Stimulated activated CD4-positive, alpha-beta T cell treated with anti-CD3 and anti-CD28 coated beads, Interleukin-1b, Interleukin-23, amount 100 ng/mL, for 1 hour (primary cell): ENCODE measurements at places on chromosomes 1 and 21.
A peak's percentile ranks its signal among the peaks of the same experiment; 100 is the strongest.

- no peak for DNase-seq
These were observed 6.0 kb upstream of the SF3A3 start for GRCh38 chr1:37995751-37996345.

DNA sequence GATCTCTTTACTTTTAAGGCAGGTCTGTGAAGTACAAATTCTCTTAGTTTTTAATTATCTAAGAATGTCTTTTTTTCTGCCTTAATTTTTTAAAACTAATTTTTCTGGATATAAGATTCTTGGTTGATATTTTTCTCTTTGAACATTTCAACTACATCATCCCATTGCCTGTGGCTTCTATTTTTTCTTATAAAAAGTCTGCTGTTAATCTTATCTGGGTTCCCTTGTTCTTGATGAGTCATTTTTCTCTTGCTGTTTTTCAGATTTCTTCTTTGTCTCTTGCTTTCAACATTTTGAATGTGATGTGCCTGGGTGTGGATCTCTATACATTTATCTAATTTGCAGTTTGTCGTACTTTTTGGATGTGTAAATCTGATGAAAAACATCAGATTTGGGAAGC lies 525.2 kb upstream of the PBX1 start:
- DNase-seq: no peak

GRCh38 chr1:168135921-168136708 lies 615 bp downstream of the GPR161 start:
- no peak for DNase-seq

DNA sequence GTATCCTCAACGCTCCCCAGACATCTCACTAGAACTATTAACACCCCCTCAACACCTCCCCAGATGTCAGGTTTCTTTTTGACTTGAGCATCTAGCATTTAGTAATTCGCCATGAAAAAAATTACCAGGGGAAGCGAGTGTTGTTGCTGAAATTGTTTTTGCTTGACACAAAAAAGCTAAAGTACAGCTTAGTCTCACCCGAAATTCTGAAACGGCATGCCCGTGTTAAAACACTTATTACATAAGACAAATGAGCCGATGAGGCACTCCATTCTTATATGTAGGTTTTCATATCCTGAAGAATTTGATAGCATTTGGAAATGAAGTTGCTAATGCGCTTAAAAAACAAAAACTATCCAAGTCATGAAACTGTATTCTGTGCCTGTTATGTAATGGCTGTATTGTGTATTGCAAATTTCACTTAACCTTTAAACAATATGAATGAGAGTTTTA lies 1.3 kb upstream of the NRIP1 start:
- no peak for DNase-seq

GRCh38 chr1:65504263-65504662 lies 83.8 kb downstream of the LEPR start:
- no peak for DNase-seq

- DNase-seq: no peak
These were observed 7.9 kb upstream of the DISC1 start for GRCh38 chr1:231618609-231619256.

- DNase-seq: no peak
These were observed 104.6 kb upstream of the L1TD1 start for GRCh38 chr1:62090016-62090415.

DNA sequence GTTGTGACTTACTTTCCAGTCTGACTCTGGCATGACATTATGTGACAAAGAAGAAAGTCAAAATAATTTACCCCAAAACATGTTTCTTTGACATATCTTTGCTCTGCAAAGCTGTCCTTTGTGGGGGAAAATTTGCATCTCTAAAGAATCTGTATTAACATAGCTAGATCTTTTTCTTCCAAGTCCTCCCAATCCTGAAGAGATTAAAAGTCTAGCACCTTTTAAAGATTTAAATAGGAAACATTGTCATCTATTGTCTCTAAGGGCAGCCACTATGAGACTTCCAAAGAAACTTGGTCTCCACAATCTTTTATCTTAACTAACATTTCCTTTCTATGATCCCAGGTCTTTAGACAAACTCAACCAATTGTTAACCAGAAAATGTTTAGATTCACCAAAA lies 16.0 kb downstream of the LRRC3 start:
- DNase-seq: no peak

GRCh38 chr1:192516776-192517297 lies 58.7 kb upstream of the RGS1 start:
- no peak for DNase-seq

GRCh38 chr1:5994713-5995621 lies 2.7 kb upstream of the NPHP4 start:
- DNase-seq: no peak

DNA sequence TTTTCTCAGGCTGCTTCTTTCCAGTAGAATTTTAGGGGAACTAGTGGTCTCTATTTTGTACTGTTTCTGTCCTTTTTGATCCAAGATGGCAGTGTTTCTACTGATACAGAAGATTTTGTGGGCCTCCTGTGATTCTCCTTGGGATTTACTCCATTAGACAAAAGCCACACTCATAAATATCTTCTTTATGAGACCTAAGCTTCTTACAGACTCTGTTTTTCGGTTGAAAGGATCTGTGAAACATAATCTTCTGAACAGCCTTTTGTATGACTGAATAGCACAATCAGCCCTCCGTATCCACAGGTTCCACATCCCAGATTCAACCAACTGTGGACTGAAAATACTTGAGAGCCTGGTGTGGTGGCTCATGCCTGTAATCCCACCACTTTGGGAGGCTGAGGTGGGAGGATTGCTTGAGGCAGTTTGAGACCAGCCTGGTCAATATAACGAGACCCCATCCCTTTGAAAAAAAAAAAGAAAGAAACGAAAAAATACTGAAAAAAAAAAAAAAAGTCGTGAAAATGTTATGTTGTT lies 10.8 kb upstream of the PSMD4 start:
- DNase-seq: no peak

DNA sequence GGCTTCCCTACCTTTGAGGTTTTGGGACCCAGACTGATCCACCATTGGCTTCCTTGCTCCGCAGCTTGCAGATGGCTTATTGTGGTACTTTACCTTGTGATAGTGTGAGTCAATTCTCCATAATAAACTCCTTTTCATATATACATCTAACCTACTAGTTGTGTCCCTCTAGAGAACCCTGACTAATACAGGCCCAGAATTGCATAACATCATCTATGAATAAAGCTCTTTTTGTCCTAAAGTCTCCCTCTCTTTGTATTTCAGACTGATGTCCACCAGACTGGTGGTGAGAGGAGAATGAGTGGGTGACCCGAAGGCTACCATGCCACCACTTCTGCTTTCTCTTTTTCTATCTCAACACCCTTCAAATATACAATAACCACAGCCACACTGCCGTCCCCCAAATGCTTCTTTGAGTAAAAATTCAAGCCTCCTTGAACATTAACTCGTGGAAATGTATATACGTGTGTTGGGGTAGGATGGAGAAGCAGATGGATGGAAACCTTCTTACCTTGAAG lies 265.7 kb downstream of the PTBP2 start:
- no peak for DNase-seq

GRCh38 chr1:92980732-92981647 lies 19.7 kb upstream of the DIPK1A start:
- DNase-seq: no peak

GRCh38 chr21:45899317-45900033 lies 82.1 kb upstream of the COL6A1 start:
- no peak for DNase-seq

DNA sequence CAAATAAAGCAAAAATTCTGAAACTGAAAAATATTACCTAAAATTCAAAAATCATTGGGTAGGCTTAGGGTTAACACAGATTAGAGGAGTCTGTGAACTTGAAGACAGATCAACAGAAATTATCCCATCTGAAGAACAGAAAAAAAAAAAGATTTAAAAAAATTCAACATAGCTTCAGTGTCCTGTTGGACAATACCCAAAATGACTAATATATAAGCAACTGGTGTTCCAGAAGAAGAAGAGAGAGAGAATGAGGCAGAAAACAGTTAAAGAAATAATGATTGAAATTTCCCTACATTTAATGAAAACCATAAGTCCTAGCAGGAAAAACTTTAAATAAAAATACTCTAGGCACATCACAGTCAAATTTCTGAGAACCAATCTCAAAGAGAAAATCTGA lies 31.5 kb downstream of the TMCO1 start:
- DNase-seq: no peak

GRCh38 chr21:27582246-27582947 lies 615.5 kb upstream of the ADAMTS5 start:
- no peak for DNase-seq

DNA sequence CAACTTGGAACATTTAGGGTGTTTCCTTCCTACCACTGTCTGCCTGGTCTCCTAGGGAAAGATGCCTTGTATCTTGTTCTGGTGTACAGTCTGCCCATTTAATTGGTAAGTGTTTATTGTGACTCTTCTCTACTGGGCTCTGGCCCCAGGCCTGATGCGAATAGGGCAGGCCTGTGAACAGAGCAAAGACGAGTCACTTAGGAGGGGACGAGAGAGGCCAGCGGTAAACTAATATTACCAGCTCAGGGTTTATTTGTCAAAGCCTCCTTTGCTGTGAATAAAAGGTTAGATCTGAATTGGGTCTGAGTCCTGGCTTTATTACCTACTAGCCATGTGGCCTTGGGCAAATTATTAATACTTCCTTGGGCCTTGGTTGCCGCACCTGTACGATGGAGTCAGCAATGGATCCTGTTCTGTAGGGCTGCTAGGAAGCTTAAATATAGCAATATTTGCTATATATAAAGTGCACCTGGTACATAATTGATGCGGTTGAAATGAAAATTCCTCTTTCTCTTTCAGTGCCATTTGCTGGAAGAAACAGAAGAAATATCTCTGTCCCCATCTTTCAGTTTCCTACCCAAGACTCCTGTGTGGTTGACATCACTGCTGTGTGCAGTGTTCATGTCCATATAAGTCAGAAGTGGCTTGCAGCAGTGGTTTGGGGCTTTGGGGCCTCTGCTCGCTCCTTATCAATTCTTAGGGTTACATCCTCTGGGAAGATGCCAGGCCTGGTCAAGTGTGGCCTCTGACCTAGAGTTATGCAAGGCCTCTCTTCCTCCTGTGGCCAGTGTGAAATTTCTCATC lies 32.4 kb downstream of the MAPKAPK2 start:
- DNase-seq: no peak

- DNase-seq: no peak
These were observed 8.3 kb downstream of the GPR37L1 start for GRCh38 chr1:202130816-202131522.

- DNase-seq: no peak
These were observed 1.8 kb upstream of the SYT2 start for GRCh38 chr1:202711949-202712635.

- no peak for DNase-seq
These were observed 114.9 kb downstream of the VPS13D start for GRCh38 chr1:12344596-12345349.

DNA sequence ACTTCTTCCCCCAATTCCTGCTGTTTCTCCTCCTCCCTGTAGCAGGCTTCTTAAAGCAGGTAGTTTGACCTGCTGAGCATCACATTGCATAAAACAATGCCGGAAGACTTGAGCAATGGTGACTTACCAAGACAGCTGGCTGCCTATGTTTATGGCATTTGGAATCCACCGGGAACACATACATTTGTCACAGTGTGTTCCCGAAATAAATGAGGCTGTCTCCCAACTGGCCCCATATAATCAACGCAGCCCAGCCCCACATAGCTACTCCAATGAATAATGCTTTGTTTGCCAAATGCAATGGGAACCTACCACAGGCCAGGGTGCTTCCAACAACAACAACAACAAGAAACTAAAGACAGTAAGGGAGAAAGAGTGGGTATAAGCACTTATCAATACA lies 186.1 kb upstream of the MAP1LC3C start:
- no peak for DNase-seq

DNA sequence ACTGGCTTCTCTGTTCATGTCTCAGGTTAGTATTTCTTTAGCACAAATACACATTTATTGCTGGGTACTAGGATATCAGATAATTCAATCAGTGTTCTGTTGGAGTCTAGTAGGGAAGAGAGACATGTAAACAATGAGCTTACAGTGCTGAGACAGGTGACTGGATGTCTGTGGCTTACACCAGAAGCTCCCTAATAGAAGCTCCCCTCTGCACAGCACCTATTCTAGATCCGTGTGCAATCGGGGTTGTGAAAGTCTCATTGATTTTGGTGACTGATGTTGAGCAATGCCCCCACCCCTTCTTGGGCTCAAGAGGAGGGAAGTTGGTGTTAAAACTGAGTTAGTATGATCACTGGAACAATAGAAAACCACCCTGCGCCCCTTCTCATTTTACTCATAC lies 279.2 kb downstream of the RPS6KC1 start:
- no peak for DNase-seq

DNA sequence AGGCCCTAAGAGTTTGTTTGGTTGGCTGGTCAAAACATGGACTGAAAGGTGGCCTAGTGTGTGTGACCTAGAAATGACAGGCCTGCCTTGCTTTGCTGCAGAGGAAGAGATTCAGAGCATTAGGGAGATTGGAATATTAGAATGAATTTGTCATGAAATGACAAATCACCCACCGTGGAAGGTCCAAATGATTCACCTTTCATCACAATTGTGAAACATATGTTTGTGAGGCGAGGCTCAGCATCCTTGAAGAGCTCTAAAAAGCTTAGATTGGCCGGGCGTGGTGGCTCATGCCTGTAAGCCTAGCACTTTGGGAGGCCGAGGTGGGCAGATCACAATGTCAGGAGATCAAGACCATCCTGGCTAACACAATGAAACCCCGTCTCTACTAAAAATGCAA lies 5.5 kb downstream of the LCE1B start:
- no peak for DNase-seq

- DNase-seq: no peak
These were observed 367.5 kb upstream of the C1orf174 start for GRCh38 chr1:4267381-4268261.

DNA sequence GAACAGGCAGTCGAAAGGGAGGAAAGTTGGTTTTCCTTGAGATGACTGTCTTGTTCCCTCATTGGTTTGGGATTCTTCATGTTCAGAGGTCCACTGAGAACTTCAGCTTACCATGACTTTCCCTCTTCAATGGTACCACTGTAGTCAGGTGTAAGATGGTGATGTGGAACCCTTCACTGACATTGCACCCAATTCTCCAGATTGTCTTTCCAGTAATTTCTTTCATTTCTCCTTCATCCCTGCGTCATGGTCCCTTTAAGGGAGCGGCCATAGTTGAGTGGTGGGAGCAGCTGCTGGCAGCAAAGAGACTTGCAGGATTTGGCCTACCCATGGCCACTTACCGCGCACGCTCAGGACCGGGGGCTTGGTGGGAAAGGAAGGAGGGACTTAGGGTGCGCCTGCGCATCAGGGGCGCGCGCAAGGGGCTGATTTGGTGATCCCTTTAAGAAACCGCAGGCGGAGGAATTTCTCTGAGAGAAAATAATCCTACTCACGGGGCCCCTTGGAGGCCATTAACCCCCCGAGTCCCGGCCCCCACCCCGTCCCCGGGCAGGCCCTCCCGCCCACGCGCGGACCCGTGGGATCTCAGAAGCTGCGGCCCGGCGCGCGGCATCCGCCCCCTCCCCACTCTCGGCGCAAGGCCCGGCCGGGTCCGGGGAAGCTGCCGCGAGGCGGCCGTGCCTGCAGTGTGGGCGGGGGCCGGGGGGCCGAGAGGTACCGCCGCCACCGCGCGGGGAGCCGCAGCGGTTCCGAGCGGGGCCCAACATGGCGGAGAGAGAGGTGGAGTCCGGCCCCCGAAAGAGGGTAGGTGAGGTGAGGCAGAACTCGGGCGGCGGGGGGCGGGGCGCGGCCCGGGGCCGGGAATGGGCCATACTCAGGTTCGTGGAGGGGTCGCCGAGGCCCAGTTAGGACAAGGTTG lies at the start of gene ZMYM4:
Gene ZMYM4 (plus strand): TSS at position 428 of the 919 bp plus-strand sequence. CDS start 338 bp downstream, at position 766.
- DNase-seq: peak; percentile 71
